Right ventricle myocardium superior (tissue), 1 donor: ENCODE measurements at places on chromosomes 2 and 18. TPM values are rescaled to one million over a fixed set of nuclear protein-coding genes. Genes with fewer than 3 reads are reported as not detected.

The DAW1 gene
- total RNA-seq = 0.13 TPM

The RAMP1 gene
- 138 TPM for total RNA-seq

The RNF152 gene
- 11.4 TPM for total RNA-seq

The OTOS gene
- not detected for total RNA-seq

The LANCL1 gene
- total RNA-seq = 50.3 TPM

The LYPD1 gene
- total RNA-seq = not detected

The SPR gene
- total RNA-seq = 53.9 TPM

The CYBRD1 gene
- 58.3 TPM for total RNA-seq

The COLEC11 gene
- total RNA-seq = 2.9 TPM

The TUBB8B gene
- not detected for total RNA-seq

The CD8B2 gene
- total RNA-seq = not detected

The MARS2 gene
- 6.6 TPM for total RNA-seq

The IMP4 gene
- 60.2 TPM for total RNA-seq

The ASXL3 gene
- 3.6 TPM for total RNA-seq

The LOXHD1 gene
- 0.62 TPM for total RNA-seq

The ST8SIA3 gene
- total RNA-seq = not detected
